ENCODE measurements at places on chromosomes 2 and 18.

DNA sequence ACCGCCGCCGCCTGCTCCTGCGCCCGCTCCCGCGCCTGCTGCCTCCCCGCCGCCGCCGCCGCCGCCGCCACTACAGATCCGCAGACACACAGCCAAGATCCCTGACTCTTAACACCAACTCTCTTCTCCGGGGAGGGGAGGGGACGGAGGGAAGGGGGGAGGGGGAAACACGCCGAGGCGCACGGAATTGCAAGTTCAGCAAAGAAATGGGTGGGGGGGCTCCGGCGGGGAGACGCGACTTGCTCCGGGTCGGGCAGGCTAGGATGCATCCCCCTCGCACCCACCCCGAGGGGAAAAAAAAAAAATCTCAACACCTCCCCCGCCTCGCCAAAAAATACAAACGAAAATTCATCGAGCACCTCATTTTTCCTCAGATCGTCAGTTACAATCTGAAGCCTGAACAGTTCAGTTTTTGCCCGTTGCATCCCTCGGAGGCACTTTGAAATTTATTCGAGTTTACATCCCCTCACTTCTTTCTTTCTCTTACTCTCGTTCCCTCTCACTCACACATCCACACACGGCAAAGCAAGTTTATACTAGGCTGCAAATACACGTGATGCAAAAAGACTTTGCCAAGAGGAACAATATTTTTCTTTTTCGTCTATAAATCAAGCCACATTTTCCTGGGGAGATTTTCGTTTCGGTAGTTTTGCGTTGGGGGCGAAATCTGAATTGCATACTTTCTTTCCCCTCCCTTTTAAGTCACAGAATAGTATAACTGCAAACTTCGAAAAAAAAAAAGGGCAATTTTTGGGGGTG lies at the start of gene TCF4:
TSS of gene TCF4 (minus strand) at position 82 of the 759 bp plus-strand sequence. CDS start 1,076 bp downstream, outside the sequence.
- no peak for DNase-seq
- H3K4me1 ChIP-seq = no peaks in the 10 kb centered on the region
- no peaks in the 10 kb centered on the region for H3K27me3 ChIP-seq
- H3K36me3 ChIP-seq = no peaks in the 10 kb centered on the region
- H3K4me3 ChIP-seq = peak within 1 kb of the TSS; percentile 36

DNA sequence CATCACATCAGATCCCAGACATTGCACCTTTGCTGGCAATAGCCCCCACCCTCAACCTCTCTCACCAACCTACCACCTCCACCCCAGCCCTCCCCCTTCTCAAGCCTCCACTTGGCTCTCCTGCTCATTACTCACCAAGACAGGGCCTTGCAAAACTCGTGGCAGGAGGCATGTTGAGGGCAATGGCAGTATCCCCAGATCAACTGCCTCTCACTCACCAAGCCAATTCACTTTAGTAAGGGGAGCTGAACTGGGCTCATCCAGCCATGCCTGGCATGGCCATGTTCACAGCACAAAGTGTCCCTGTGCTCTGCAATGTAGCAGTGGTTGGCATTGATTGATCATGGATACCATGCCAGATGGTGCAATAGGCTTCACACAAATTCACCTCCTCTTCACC lies 46.3 kb upstream of the TEX51 start:
- peaks cover 6% of the 10 kb centered on the region for H3K27me3 ChIP-seq
- no peak for DNase-seq
- no peak overlapping the region for H3K4me3 ChIP-seq

- no peaks in the 10 kb centered on the region for H3K4me1 ChIP-seq
- H3K27me3 ChIP-seq = peaks cover 3% of the 10 kb centered on the region
- no peak overlapping the region for H3K27ac ChIP-seq
- no peak for DNase-seq
These were observed 75.5 kb upstream of the ATP5MC3 start for GRCh38 chr2:175256806-175257585.

- DNase-seq = no peak
- H3K4me3 ChIP-seq = no peak overlapping the region
- H3K36me3 ChIP-seq = peaks cover 13% of the 10 kb centered on the region
- H3K27me3 ChIP-seq = no peaks in the 10 kb centered on the region
- H3K4me1 ChIP-seq = no peaks in the 10 kb centered on the region
These were observed 20.5 kb downstream of the TYMS start for GRCh38 chr18:677951-678381.

GRCh38 chr2:20942646-20943125 lies 101.2 kb downstream of the APOB start:
- no peak overlapping the region for H3K27ac ChIP-seq
- H3K4me3 ChIP-seq = no peak overlapping the region
- no peaks in the 10 kb centered on the region for H3K36me3 ChIP-seq
- peaks cover 4% of the 10 kb centered on the region for H3K27me3 ChIP-seq
- DNase-seq = no peak
- H3K4me1 ChIP-seq = no peaks in the 10 kb centered on the region

DNA sequence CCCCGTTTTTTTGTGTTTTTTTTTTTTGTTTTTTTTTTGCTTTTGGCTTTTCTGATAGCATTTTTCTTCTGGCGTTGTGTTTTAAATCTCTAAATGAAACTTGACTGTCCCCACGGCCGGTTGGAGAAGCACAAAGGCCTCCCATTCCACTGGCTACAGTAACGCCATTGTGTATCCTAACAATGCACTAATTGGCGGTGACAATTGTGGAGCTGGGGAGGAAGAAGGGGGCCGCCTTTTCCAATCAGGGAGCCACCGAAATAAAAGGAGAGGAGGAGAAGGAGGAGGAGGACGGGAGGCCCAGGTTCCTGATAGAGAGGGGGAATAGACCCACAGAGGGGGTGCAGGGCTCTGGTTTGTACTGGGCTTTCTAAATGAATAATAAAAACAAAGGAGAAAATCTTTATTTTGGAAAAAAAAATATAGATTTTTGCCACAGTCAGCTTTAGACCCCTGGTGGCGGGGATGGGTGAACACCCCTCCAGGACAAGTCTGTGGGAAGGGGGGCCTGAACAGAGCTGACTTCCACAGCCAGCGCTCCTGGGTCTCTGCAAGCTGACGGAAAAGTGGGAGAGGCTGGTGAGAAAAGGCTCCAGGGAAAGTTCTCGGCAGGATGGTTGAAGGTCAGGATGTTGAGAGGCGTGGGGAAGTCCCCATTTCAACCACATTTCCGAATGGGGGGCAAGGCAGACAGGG lies 43.7 kb upstream of the FZD5 start:
- H3K4me1 ChIP-seq = no peaks in the 10 kb centered on the region
- H3K36me3 ChIP-seq = no peaks in the 10 kb centered on the region
- H3K4me3 ChIP-seq = no peak overlapping the region

GRCh38 chr2:1256632-1257324 lies 156.5 kb upstream of the TPO start:
- DNase-seq = no peak
- peaks cover 2% of the 10 kb centered on the region for H3K27me3 ChIP-seq
- no peaks in the 10 kb centered on the region for H3K4me1 ChIP-seq
- H3K36me3 ChIP-seq = no peaks in the 10 kb centered on the region
- no peak overlapping the region for H3K4me3 ChIP-seq

GRCh38 chr2:44753552-44754285 lies 187.8 kb upstream of the SIX3 start:
- no peaks in the 10 kb centered on the region for H3K27me3 ChIP-seq
- H3K4me3 ChIP-seq = no peak overlapping the region
- no peaks in the 10 kb centered on the region for H3K4me1 ChIP-seq
- H3K27ac ChIP-seq = no peak overlapping the region
- no peak for DNase-seq

DNA sequence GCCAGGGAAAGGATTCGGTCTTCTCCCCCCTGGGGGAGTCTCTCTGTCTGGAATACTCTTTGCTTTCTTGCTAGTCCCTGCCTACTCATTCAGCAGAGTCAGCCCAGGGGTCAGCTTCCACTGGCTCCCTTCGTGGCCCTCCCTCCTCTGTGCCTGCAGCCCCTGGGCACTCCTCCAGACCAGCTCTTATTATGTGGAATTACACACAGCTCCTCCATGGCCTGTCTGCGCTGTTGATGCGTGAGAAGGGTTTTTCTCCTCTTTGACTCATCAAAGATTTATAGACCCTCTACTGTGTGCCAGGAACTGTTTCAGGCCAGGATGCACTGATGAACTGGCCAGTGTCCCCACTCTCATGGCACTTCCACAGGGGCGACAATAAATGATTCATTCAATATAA lies 44.4 kb downstream of the ST8SIA5 start:
- H3K4me1 ChIP-seq = no peaks in the 10 kb centered on the region
- H3K4me3 ChIP-seq = no peak overlapping the region
- DNase-seq = no peak
- no peaks in the 10 kb centered on the region for H3K27me3 ChIP-seq

GRCh38 chr2:16202266-16203020 lies 262.1 kb downstream of the MYCN start:
- H3K4me3 ChIP-seq = no peak overlapping the region
- no peaks in the 10 kb centered on the region for H3K4me1 ChIP-seq
- no peak overlapping the region for H3K27ac ChIP-seq
- H3K36me3 ChIP-seq = no peaks in the 10 kb centered on the region
- DNase-seq = no peak

GRCh38 chr2:20953146-20953824 lies 90.6 kb downstream of the APOB start:
- no peaks in the 10 kb centered on the region for H3K27me3 ChIP-seq
- no peak overlapping the region for H3K4me3 ChIP-seq
- no peaks in the 10 kb centered on the region for H3K4me1 ChIP-seq
- no peak for DNase-seq

- no peak for DNase-seq
- H3K27ac ChIP-seq = no peak overlapping the region
- H3K4me3 ChIP-seq = no peak overlapping the region
- H3K27me3 ChIP-seq = no peaks in the 10 kb centered on the region
- no peaks in the 10 kb centered on the region for H3K36me3 ChIP-seq
These were observed 451.1 kb upstream of the NETO1 start for GRCh38 chr18:73318739-73319479.

GRCh38 chr2:138640921-138641676 lies 139.1 kb downstream of the NXPH2 start:
- H3K36me3 ChIP-seq = no peaks in the 10 kb centered on the region
- H3K4me3 ChIP-seq = no peak overlapping the region
- no peak for DNase-seq
- H3K27me3 ChIP-seq = no peaks in the 10 kb centered on the region

DNA sequence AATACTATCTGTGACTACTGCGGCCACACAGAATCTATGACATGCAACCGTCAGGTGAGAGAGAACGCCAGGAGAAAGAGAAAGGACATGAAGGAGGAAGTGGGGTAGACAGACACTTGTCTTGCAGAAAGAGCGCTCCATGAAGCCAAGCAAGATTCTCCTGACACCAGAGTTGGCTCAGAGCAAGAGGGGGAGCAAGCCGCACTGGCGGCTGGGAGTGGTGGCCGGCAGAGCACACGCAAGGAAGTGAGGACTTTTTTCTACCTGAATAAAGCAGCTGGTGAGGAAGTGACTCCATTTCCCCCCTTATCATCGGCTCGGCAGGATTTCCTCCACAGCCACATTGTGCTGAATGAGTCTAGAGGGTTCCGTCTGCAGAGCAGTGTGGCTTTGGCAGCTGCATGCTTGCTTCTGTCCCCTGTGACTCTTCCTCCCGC lies 181.6 kb downstream of the BCL2 start:
- no peak for DNase-seq
- H3K36me3 ChIP-seq = no peaks in the 10 kb centered on the region
- H3K27me3 ChIP-seq = no peaks in the 10 kb centered on the region
- no peak overlapping the region for H3K27ac ChIP-seq

- H3K27ac ChIP-seq = no peak overlapping the region
- H3K4me3 ChIP-seq = no peak overlapping the region
- no peaks in the 10 kb centered on the region for H3K4me1 ChIP-seq
- H3K36me3 ChIP-seq = no peaks in the 10 kb centered on the region
These were observed 116.8 kb upstream of the PKDCC start for GRCh38 chr2:41930807-41931566.

DNA sequence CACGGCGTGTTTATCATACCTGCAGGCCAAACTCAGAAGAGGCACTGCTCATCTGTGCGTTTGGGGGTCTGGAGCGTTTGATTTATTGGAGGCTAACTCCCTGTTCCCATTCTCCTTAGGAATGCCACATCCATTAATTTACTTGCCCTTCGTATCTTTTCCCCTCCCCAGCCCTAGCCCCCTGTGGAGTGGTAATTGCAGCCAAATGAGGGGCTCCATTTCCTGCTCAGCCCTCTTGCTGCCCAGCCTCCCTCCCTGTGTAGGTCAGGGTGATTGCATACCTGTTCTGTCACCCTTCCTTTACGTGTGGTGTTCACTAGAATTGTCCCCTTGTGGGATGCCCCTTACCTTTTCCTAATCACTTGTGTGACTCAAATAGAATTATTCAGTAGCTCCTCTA lies 120.4 kb downstream of the MAP3K20 start:
- no peak overlapping the region for H3K4me3 ChIP-seq
- H3K27ac ChIP-seq = peak overlapping the region; percentile 89
- H3K27me3 ChIP-seq = no peaks in the 10 kb centered on the region

DNA sequence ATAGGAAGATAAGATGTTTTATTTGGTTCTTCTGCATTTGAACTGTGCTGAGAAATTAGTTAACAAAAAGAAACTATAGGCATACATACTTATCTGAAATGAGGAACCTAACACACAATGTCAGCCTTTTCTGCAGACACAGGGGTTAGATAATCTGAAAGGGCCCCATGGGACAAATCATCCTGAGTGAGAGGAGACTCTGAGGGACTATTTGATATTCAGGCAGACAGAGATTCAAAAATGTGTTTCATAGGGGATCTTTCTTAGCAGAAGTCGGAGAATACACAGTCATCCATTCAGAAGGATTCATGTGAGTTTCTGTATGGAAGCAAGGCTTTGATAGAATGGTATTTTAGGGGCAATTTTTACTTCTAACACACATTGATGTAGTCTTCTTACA lies 79.1 kb downstream of the NCKAP5 start:
- no peak for DNase-seq
- no peak overlapping the region for H3K4me3 ChIP-seq
- H3K4me1 ChIP-seq = no peaks in the 10 kb centered on the region
- H3K36me3 ChIP-seq = no peaks in the 10 kb centered on the region

GRCh38 chr2:23614701-23615100 lies 229.7 kb downstream of the KLHL29 start:
- no peak overlapping the region for H3K27ac ChIP-seq
- no peaks in the 10 kb centered on the region for H3K27me3 ChIP-seq
- no peak for DNase-seq
- no peaks in the 10 kb centered on the region for H3K36me3 ChIP-seq

DNA sequence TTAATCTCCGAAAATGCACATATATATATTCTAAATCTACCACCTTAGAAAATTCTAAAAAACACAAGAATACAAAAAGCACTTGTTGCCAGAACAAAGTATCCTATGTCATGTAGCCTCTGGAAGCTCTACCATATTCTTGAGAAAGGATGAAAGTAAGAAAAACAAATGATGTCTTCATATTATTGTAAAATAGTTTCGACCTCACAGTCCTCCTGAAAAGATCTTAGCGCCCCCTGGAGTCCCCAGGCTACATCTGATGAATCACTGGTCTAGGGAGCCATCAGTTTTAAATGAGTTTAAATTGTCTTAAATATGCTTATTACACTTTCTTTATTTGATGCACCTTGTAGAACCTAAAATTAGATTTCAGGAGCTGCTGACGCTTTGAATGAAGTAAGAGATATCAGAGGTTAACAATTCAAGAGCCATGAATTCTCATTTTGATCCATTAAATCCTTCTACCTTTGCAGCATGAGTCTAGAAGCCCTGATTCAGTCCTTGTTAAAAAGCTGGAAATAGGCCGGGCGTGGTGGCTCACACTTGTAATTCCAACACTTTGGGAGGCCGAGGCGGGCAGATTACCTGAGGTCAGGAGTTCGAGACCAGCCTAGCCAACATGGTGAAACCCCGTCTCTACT lies 138.8 kb downstream of the MCFD2 start:
- no peaks in the 10 kb centered on the region for H3K36me3 ChIP-seq
- no peaks in the 10 kb centered on the region for H3K4me1 ChIP-seq
- H3K27me3 ChIP-seq = no peaks in the 10 kb centered on the region
- peak; percentile 24 for DNase-seq

GRCh38 chr2:56291711-56292110 lies 107.9 kb downstream of the CCDC85A start:
- no peaks in the 10 kb centered on the region for H3K27me3 ChIP-seq
- H3K4me3 ChIP-seq = no peak overlapping the region
- no peaks in the 10 kb centered on the region for H3K36me3 ChIP-seq
- H3K27ac ChIP-seq = no peak overlapping the region
- DNase-seq = no peak
- H3K4me1 ChIP-seq = no peaks in the 10 kb centered on the region
